ENCODE measurements at places on chromosomes 7 and 10.

DNA sequence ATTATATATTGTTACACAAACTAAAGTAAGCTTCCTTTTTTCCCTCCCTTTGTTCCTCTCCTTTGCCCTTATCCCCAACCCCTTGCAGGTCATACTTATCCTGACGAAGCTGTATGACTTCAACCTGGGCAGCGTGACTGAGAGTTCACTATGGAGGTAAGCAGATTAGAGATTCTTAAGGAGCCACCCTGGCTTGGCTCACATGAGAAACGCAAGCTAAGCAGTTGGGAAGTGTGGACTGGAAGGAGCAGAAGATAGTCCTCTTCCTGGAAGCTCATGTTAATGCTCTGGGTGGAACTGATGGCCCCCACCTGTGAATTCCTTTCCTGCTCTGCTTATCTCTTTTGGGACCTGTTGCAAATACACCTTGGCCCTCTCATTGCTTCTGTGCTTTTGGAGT lies 201.6 kb downstream of the SORCS3 start:
- DNase-seq, result no peak

- DNase-seq, result no peak
Observed at GRCh38 chr10:86389441-86390193, 23.0 kb upstream of the GRID1 start.

- no peak for DNase-seq
Observed at GRCh38 chr10:101047961-101048892, 13.6 kb upstream of the KAZALD1 start.

- no peak for DNase-seq
Observed at GRCh38 chr7:76383089-76383944, 24.5 kb upstream of the YWHAG start.

DNA sequence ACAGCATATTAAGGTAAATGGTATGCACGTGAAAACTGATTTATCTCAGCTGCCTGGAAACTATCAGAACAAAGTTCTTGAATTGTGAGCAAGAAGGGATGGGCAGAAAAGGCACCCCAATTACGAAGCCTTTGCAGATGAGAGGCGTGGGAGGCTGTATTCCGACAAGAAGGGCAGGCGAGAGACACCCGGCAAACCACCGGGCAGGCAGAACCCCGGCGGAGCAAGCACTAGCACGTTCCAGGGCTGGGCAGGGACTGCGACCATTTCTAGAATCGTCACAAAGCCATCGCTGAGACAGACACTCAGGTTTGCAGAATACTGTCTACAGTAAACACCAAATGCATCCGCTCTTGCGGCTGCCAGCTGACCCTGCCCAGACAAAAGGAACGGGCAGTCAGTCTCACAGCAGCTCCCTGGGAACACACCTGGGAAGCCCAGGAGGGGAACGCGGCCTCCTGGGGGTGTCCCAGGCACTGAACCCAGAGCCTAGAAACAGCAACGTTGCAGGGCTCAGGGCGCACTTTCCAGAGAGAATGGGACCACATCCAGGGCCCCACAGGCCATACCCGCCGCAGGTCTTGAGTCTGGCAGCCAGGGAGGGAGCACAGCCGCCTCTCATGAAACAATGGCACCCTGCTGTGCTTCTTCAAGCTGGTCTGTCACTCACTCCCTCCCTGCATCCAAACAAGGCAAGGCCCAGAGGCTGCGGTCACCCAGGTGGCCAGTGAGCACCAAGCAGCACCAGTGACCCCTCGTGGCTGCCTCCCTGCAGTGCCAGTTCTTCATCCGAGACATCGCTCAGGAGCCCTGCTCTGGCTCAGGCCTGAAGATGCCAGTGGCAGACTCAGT lies 261.9 kb downstream of the PTPRN2 start:
- DNase-seq, result no peak

- peak; percentile 34 for DNase-seq
Observed at GRCh38 chr7:94183289-94183749, 179.2 kb upstream of the BET1 start.

GRCh38 chr10:20707251-20707650 lies 189.9 kb downstream of the NEBL start:
- DNase-seq, result no peak

DNA sequence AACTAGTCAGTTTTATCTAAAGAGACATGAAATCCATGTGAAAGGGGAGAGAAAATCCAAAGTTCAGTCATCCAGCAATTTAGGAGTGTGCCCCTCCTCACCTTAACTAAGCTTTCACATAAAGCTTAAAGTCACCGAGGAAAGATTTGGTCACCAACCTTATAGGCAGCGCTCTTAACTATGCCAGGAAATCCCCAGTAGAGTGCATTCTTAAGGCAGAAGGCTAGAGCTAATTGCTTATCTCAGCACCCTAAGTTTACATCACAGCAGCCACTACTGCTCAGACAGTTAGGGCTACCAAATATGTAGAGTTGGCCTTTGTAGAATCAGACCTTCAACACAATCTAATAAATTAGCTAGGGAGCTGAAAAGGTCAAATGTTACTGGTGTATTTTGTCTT lies 47.9 kb downstream of the MTPN start:
- no peak for DNase-seq

DNA sequence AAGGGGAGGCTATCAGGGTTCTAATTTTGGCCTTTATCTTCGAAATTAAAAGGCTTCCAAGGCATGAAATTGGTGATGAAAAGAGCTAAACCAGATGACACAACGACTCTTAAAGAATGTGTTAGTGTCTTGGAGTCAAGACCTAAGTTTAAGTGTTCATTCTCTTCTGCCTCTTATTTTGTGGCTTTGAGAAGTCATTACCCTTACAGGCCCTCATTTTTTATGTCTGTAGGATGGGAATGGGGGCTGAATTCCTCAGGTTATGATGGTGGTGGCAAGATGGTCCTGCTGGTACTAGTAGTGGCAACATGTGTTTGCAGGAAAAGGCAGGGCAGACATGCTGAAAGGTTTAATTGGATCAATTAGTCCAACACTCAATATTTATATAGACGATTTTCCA lies 15.4 kb downstream of the TAS2R60 start:
- DNase-seq, result no peak

- DNase-seq, result no peak
Observed at GRCh38 chr7:26965724-26966123, 101.3 kb upstream of the SKAP2 start.
